ENCODE measurements at places on chromosomes 1 and 21. TPM values are rescaled to one million over a fixed set of nuclear protein-coding genes. Genes with fewer than 3 reads are reported as not detected.

DNA sequence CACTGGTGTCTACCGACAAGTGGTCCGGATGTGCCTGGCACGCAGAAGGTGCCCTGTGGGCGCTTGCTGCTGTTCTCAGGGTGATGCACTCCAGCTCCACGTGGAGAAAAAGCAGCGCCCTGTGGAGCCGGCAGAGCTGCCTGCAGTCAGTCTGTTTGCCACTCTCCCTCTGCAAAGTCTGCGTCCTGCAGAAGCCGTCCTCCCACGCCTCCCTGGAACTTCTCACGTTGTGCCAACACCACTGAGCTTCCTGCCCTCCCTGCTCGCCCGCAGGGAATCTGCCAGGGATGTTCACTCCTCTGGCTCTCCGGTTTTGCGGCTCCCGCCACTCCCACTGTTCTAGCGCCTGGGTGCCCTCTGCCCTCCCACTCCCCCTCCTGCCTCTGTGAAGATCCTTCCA lies 19.8 kb upstream of the UBXN10 start:
- no peaks in the 10 kb centered on the region for H3K27me3 ChIP-seq
- H3K36me3 ChIP-seq, result no peaks in the 10 kb centered on the region
- DNase-seq, result no peak
- no peak overlapping the region for H3K4me3 ChIP-seq

GRCh38 chr1:180020017-180020416 lies 65.4 kb downstream of the CEP350 start:
- peaks cover 76% of the 10 kb centered on the region for H3K36me3 ChIP-seq
- DNase-seq, result no peak
- H3K4me1 ChIP-seq, result no peaks in the 10 kb centered on the region
- H3K27ac ChIP-seq, result no peak overlapping the region
- H3K4me3 ChIP-seq, result no peak overlapping the region
- no peaks in the 10 kb centered on the region for H3K27me3 ChIP-seq

DNA sequence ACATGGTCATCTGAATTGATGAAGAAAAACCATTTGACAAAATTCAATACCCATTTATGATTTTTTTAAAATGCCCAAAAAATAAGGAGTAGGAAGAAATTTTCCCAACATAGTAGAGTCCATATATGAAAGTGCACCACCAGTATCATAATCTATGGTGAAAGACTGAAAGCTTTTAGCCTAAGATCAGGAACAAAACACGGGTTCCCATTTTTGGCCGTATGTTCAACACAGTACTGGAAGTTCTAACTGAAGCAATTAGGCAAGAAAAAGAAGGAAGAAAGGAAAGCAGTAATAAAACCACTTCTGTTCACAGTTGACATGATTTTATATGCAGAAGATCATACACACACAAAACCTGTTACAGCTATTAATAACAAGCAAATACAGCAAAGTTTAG lies 227.8 kb upstream of the RAB4A start:
- H3K4me1 ChIP-seq, result no peaks in the 10 kb centered on the region
- H3K27ac ChIP-seq, result no peak overlapping the region
- H3K4me3 ChIP-seq, result no peak overlapping the region
- no peaks in the 10 kb centered on the region for H3K36me3 ChIP-seq

DNA sequence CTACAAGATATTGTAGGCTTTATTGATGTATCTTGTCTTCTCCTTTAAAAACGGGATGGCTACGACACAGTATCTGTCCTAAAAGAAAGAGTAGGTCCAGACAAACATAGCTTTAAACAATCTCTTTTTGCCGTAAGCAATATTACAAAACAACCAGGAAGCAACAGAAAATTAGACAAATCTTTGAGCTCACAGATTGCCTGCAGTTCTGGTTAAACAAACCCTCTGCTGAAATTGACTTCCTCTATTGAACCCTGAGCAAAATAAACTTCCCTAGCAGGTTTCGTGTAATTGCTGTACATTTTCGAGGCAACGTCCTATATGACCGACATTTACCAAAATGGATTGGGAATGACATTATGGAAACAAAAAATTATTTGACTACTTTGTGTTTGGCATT lies 50.6 kb downstream of the CHML start:
- no peaks in the 10 kb centered on the region for H3K27me3 ChIP-seq
- H3K4me3 ChIP-seq, result no peak overlapping the region
- no peak for DNase-seq
- H3K27ac ChIP-seq, result no peak overlapping the region
- H3K36me3 ChIP-seq, result peaks cover 13% of the 10 kb centered on the region

DNA sequence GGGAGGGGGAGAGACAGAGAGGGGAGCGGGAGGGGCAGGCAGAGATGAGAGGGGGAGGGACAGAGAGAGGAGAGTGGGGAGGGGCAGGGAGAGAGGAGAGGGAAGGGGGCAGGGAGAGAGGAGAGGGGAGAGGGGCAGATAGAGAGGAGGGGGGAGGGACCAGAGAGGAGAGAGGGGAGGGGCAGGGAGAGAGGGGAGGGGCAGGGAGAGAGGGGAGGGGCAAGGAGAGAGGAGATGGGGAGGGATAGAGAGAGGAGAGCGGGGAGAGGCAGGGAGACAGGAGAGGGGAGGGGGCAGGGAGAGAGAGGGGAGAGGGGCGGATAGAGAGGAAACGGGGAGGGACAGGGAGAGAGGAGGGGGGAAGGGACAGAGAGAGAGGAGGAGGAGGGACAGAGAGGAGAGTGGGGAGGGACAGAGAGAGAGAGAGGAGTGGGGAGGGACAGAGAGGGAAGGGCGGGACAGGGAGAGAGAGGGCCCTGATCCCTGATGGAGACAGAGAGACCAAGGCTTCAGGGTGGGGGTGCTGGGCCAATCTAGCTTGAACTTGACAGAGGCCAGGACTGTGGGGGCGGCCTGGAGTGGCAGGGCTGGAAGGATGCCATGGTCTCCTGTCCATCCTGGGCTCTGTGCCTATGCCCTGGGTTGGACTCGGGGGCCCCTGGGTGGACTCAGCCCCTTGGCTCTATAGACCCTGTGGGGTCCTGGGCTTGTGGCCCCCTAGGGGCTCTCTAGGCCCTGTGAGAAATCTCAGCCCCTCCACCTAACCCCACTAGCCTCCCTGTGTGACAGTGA lies 43.6 kb downstream of the DMRTB1 start:
- DNase-seq, result no peak
- H3K4me1 ChIP-seq, result no peaks in the 10 kb centered on the region
- H3K36me3 ChIP-seq, result no peaks in the 10 kb centered on the region
- no peak overlapping the region for H3K4me3 ChIP-seq
- no peaks in the 10 kb centered on the region for H3K27me3 ChIP-seq
- no peak overlapping the region for H3K27ac ChIP-seq

- no peak for DNase-seq
- no peaks in the 10 kb centered on the region for H3K4me1 ChIP-seq
- peaks cover 8% of the 10 kb centered on the region for H3K27me3 ChIP-seq
- H3K36me3 ChIP-seq, result no peaks in the 10 kb centered on the region
Observed at GRCh38 chr1:65362545-65362944, 53.2 kb downstream of the DNAJC6 start.

GRCh38 chr1:201092738-201093137 lies 19.5 kb downstream of the CACNA1S start:
- no peaks in the 10 kb centered on the region for H3K36me3 ChIP-seq
- H3K4me1 ChIP-seq, result no peaks in the 10 kb centered on the region
- no peak overlapping the region for H3K4me3 ChIP-seq
- H3K27me3 ChIP-seq, result no peaks in the 10 kb centered on the region

DSCAM gene
- not detected for total RNA-seq

LRRC3 gene
- 3.0 TPM for total RNA-seq

DNA sequence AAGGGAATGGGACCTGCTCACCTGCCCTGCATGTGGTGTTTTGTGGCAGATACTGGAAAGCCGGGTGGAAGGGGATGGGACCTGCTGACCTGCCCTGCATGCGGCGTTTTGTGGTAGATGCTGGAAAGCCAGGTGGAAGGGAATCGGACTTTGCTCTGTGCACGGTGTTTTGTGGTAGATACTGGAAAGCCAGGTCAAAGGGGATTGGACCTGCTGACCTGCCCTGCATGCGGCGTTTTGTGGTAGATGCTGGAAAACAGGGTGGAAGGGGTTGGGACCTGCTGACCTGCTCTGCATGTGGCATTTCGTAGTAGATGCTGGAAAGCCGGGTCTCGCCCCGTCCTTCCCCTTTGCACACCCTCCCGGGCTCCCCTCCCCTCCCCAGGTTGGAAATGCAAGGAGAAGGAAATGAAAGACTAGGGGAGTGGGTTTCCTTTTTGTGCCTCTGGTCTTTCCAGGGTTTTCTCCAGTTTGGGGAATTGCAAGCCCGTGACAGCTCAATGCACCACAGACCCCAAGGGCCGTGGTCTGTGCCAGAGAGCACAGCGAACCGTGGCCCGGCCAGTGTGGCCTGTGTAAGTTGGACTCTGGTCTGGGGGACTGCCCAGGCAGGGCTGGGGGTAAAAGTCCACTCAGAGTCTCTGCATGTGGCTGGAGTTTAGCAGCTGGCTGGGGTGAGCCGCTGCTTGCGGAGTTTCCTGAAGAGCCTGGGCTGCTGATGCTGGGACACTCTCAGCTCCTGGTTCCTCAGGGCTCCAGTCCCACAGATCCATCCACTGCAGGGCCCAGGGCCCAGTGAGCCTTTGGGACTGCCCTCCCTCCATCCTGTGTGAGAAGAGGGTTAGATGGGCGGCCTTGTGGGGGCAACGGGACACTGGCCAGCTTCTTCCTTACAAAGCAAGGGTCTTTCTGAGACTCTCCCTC lies 105.5 kb downstream of the CRYAA start:
- no peak for DNase-seq
- H3K4me1 ChIP-seq, result no peaks in the 10 kb centered on the region
- no peak overlapping the region for H3K27ac ChIP-seq
- H3K4me3 ChIP-seq, result no peak overlapping the region
- H3K27me3 ChIP-seq, result peaks cover 15% of the 10 kb centered on the region

- H3K27ac ChIP-seq, result no peak overlapping the region
- DNase-seq, result no peak
- H3K4me1 ChIP-seq, result peaks cover 10% of the 10 kb centered on the region
- no peak overlapping the region for H3K4me3 ChIP-seq
- H3K27me3 ChIP-seq, result no peaks in the 10 kb centered on the region
Observed at GRCh38 chr21:36834192-36834591, 132.3 kb downstream of the HLCS start.

MYOM3 gene
- 0.03 TPM for total RNA-seq

All from SJSA1 (cell line).